Cardiac muscle cell (in vitro differentiated cells and primary cell): ENCODE measurements at places on chromosomes 4 and X.

DNA sequence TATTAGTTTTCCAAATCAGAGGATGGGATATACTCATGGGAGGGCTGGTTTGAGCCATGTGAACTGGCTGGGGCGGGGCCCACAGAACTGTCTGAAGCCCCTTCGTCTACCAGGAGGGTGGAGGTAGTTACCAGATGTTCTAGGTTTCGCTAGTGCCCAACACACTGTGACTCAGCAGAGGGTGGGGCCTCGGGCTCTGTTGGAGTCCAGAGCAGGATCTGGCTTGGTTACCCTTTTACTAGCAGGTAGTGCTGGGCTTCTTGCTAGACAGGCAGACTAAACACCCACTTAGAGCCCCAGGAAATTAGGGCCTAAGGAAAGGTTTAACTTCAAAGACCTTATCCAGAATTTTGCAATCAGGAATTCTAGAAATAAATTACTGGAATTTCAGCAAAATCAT, 56.2 kb upstream of the CHRDL1 start:
- peak; percentile 3 for DNase-seq

- DNase-seq: no peak
Observed at GRCh38 chrX:1500701-1501624, 36.0 kb downstream of the P2RY8 start.

DNA sequence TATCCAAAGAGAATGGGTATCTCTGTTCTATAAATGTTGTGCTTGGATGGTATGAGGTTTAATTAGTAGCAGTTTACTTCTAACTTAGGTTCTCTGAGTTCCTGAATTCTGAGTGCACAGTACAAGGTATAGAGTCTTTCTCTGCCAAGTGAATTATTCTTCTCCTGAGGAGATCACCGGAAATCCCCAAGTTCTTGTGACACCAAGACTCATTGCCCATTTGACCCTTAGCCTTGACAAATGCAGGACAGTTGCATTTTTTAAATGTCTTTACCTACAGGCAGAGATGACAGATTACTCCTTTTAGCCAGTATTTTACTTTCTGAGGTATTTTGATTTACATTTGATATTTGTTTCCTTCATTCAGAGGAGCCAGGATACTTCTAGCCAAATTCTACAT, 72.9 kb downstream of the MAOA start:
- no peak for DNase-seq

- no peak for DNase-seq
Observed at GRCh38 chr4:89319756-89320155, 12.2 kb upstream of the GPRIN3 start.

GRCh38 chr4:113636438-113636818, 125.1 kb downstream of the CAMK2D start:
- DNase-seq: no peak

DNA sequence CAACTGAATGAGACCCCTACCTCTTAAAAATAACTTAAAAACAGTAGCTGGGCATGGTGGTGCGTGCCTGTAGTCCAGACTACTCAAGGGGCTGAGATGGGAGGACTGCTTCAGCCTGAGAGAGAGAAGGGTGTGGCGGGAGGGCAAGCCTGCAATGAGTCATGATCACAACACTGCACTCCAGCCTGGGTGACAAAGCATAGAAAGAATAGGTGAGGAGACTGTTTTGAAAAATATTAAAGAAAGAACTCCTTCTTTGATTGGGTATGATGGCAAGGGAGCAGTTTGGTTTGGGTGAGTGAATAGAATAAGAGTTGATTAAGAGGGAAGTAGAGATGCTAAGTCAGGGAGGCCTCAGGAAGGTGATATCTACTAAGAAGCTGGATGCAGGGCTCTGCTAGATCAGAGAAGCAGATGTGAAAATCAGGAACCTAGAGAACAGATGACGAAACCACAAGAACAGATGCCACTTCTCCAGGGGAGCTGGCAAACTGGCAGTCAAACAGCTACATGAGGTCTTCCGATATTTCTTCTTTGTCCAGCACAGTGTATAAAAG, 318.6 kb downstream of the OPHN1 start:
- DNase-seq: no peak

DNA sequence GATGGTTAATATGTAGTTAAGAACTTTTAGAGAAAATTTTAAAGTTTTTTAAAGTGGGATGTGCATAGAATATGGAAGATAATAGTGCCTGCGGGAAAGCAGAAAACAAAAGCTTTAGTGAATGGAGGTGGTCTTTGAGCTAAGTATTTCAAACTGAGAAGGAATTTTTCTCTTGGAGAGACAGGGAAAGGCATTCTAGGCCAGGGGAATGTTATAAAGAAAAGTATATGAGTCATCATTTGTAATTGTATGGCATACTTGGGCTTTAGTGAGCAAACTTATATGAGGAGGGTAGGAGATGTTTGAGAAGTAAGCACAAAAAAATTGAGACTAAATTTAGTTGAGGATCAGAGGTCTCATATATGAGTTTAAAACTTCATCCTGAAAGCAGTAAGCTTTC, 467.0 kb downstream of the PPARGC1A start:
- DNase-seq: no peak

GRCh38 chr4:148007792-148008191, 275.9 kb downstream of the ARHGAP10 start:
- no peak for DNase-seq

DNA sequence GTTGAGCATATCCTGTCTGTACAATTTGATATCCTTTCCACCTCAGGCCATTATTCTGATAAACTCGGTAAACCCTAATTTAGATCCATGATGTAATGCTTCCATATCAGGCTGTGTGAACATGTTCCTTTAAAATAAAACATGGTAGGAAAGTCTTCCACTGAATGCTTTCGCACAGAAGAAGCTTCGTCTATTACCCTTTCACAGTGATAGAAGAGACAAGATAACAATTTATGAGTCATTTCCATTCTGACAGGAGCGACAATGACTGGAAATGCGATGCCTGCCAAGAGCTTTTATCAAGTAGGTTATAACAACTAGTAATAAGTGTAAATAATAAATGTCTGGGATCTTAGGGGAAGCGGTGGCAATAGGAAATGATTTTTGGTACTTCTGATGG, 98.8 kb downstream of the TTC29 start:
- no peak for DNase-seq

- DNase-seq: no peak
Observed at GRCh38 chr4:41154814-41155177, 59.5 kb downstream of the APBB2 start.

GRCh38 chrX:153853180-153853901, 23.0 kb upstream of the PDZD4 start:
- DNase-seq: no peak

GRCh38 chrX:56519642-56520041, 43.8 kb upstream of the UBQLN2 start:
- DNase-seq: no peak

GRCh38 chr4:148790691-148791090, 348.5 kb upstream of the NR3C2 start:
- peak; percentile 59 for DNase-seq

GRCh38 chrX:66054978-66055377, 15.1 kb upstream of the VSIG4 start:
- no peak for DNase-seq

DNA sequence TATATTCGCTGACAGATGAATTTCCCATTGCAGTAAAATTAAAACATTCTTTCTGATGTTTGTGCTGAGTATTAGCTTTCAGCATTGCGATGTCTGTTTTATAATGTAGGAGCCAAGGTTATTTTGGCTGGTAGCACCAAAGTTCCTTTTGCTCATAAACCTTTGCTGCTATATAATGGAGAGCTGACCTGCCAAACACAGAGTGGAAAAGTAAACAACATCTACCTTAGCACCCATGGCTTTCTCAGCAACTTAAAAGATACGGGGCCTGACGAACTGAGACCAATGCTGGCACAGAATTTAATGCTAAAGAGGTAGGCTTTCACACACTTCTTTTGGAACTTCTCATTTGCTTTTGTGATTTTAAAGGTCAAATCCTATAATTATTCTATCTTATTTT, 46.0 kb downstream of the WDR19 start:
- no peak for DNase-seq

GRCh38 chr4:173529477-173530325, at the start of gene HAND2:
HAND2 (minus strand) TSS chr4:173530229; CDS start chr4:173529289, 940 bp downstream.
- DNase-seq: peak; percentile 93

DNA sequence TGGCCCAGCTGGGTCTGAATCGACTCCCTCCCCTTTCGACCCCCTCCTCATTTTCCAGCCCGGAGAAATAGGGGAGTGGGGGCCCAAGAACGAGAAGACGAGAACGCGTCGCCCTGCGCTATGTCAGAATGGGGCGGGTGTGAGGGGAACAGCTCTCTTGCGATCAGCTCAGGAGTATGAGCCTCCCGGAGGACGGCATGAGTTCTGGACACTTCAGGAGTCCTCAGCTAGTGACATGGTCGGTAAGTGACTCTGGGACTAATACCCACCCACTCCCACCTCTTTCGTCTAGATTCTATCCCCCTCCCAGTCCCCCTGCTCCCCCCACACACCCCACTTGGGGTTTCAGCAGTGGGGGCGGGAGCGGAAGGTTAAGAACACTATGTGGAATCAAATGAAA, 944 bp downstream of the KLF8 start:
- no peak for DNase-seq

DNA sequence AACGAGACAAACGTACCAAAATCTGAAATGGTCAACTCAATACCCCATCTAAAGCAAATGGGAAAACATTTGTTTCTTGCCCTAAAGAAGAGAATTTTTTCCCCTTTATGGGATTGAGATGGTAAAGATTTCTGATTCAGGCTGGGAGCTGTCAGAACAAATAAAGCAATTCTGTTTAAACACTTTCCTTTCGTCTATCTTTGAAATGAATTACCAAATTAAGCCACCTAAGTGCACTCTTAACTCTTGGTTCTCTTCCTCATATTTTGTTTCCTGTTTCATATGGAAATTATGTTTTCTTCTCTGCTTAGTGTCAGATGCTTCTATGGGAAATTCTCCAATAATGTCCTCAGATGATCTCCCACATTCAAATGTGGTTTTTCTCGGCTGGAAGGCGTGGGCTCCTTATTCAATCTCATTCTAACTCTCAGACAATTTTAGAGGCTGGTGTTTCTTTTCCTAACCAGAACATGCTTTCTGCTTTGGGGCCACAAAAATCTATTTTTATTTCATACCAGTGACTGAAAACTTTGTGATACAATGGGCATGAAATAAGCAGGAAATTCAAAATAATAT, 50.3 kb upstream of the HPF1 start:
- no peak for DNase-seq

- DNase-seq: peak; percentile 73
Observed at GRCh38 chr4:119627267-119628255, 1.0 kb downstream of the PDE5A start.

DNA sequence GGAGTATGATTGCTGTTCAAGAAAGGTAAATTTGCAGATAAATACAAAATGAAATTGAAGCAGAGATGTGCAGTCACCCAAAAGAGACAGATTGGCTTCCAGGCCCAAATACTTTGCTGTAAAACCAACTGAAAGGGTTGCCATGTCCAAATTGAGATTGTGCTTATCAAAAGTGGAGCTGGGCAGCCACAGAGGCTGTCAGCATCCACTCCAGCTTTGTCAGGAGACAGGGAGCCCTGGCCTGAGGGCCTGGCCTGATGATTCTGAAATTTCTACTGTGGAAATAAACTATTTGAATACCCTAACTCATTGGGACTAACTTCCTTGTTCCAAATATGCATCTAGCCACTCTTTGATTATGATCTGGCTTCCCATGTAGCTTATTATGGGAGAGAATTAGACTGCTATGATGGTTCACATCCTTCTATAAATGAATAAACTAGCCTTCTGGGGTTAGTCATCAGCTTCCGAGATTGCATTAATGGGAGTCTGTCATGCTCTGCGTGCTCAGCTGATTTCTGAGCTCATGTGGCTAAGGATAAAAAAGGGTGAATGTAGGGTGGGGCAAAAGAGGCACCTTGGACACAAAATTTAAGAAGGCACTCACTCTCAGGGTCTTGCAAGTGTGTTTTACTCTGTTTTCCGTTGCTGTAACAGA, 48.2 kb downstream of the SLC34A2 start:
- peak; percentile 54 for DNase-seq

DNA sequence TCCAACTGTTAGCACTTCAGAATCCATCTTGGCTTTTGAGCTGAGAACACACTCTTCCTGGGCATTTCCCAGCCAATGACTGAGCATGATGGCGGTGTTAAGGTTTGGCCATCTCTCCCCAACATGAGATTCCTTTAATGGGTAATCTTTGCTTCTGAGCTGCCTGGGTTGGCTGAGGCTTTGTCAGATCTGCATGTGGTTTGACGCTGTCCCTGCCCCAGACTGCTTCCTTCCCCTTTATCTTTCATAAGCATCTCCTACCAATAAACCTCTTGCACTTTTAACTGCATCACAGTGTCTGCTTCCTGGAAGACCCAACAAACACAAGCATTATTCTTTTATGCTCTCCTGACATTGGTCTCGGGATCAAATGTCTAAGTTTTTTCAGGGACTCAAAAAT, 31.5 kb upstream of the DIPK2B start:
- DNase-seq: no peak

DNA sequence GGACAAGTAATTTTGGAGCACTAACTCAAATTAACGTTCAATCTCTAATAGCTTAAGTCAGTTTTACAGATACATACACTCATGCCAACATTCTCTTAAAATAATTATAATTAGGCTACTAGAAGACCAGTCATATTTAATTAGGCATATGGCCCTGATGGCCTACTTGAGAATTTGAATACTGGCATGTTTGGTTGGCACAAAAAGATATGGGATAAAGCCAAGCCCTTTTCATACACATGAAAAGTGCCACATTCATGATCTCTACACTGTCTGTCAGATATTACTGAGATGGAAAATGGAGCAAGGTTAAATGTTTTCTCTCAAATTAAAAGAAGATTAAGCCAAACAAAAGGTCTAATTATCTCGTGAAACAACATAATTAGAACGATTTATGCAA, 1091.0 kb downstream of the C4orf33 start:
- no peak for DNase-seq

DNA sequence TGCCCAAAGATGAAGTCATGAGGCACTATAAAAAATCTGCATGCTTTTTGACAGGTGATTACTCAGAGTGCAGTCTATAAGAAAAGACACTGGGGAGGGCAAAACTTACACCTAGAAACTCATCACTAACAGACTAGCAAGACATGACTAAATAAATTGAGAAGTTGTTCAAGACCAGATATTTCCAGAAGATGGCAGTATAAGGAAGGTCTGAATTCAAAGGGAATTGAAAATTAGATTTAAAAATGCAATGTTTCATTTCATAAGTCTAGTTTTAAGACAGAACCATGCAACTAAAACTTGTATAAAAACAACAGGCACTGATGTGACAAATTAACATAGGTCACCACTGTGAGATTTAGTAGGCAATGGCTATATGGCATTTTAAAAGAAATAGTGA, 232.5 kb upstream of the POF1B start:
- DNase-seq: no peak

- no peak for DNase-seq
Observed at GRCh38 chrX:38313190-38313589, 14.1 kb downstream of the RPGR start.

- no peak for DNase-seq
Observed at GRCh38 chrX:119497185-119497584, 28.9 kb downstream of the SLC25A5 start.

- DNase-seq: peak; percentile 51
Observed at GRCh38 chrX:100895365-100896075, 21.4 kb upstream of the NOX1 start.
